Uterus (tissue), 4 donors: ENCODE measurements at places on chromosomes 7 and 10. TPM values are rescaled to one million over a fixed set of nuclear protein-coding genes. Genes with fewer than 3 reads are reported as not detected.

The THSD7A gene
- total RNA-seq = 16.2 TPM

The LLCFC1 gene
- total RNA-seq = not detected

The HOXA1 gene
- total RNA-seq = 0.28 TPM

DNA sequence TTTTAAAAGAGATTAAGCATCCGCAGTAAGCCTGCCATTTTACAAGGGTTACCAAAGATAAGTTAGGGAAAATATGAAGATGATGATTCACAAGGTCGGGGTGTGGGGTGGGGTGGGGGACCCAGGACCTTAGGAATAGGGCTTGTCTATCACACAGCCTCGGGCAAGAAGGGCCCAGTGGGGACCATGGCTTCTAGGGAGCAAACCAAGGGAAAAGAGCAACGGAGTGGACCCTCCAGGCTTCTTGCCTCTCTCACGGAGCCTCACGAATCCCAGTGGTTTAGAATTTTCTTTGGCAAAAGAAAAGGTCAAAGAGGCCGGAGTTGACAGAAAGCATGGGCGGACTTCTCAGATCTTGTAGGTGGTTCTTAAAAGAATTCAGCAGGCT, 1.3 kb downstream of the PRKCQ start:
- DNase-seq = no peak
- no peak overlapping the region for H3K27ac ChIP-seq
- H3K27me3 ChIP-seq = no peaks in the 10 kb centered on the region
- H3K4me3 ChIP-seq = no peak overlapping the region

DNA sequence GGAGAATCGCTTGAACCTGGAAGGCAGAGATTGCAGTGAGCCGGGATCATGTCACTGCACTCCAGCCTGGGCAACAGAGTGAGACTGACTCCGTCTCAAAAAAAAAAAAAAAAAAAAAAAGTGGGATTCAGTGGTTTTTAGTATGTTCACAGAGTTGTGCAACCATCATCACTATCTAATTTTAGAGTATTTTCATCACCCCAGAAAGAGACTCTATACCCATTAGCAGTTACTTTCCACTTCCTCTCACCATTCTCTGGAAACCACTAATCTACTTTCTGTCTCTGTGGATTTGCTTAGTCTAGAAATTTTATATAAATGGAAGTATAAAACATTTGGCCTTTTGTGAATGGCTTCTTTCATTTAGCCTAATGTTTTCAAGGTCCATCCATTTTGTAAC, 113.4 kb downstream of the ST7 start:
- H3K36me3 ChIP-seq = no peaks in the 10 kb centered on the region
- H3K4me3 ChIP-seq = no peak overlapping the region
- no peaks in the 10 kb centered on the region for H3K27me3 ChIP-seq
- no peak for DNase-seq
- no peak overlapping the region for H3K27ac ChIP-seq
- H3K4me1 ChIP-seq = peaks cover 6% of the 10 kb centered on the region

The HTR5A gene
- total RNA-seq = not detected

The CH25H gene
- 0.24 TPM for total RNA-seq

- H3K27me3 ChIP-seq = no peaks in the 10 kb centered on the region
- H3K27ac ChIP-seq = no peak overlapping the region
- DNase-seq = no peak
These were observed 37.0 kb downstream of the SEC61G start for GRCh38 chr7:54722026-54722425.
